ENCODE measurements at places on chromosomes 16 and 17. TPM values are rescaled to one million over a fixed set of nuclear protein-coding genes. Genes with fewer than 3 reads are reported as not detected.

Gene ST6GALNAC1
- not detected for total RNA-seq

Gene MEIOB
- 3.8 TPM for total RNA-seq

Gene ACE
- 0.49 TPM for total RNA-seq

Gene PPP1R27
- total RNA-seq, result not detected

Gene CLDN9
- total RNA-seq, result under 0.01 TPM

Gene RANBP10
- 8.0 TPM for total RNA-seq

Gene OR1A1
- total RNA-seq, result not detected

Gene COX4I1
- 393 TPM for total RNA-seq

Gene KRTAP9-8
- not detected for total RNA-seq

Gene POLR3E
- total RNA-seq, result 35.9 TPM

Gene SP6
- 0.38 TPM for total RNA-seq
